ENCODE measurements at places on chromosomes 6 and 20.

DNA sequence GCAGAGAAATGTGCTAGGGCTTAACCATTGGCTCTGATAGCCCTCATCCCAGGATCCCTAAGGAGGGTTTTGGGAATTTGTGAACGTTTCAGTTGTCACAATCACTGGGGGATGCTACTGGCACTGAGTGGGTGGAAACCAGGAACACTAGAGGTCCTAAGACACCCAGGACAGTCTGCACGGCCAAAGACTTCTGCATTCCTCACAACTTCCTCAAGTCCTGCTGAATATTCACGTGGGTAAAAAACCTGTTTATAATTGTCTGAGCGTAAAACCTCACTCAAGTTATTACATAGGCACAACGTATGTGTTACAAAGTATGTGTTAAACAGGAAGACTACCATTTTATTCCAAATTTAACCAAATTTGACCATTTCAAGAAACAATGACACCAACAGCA, 52.4 kb downstream of the GMDS start:
- DNase-seq = no peak

GRCh38 chr6:32617751-32618150, 19.5 kb upstream of the HLA-DQA1 start:
- no peak for DNase-seq

GRCh38 chr6:89984926-89985750, 90.9 kb downstream of the GJA10 start:
- no peak for DNase-seq

DNA sequence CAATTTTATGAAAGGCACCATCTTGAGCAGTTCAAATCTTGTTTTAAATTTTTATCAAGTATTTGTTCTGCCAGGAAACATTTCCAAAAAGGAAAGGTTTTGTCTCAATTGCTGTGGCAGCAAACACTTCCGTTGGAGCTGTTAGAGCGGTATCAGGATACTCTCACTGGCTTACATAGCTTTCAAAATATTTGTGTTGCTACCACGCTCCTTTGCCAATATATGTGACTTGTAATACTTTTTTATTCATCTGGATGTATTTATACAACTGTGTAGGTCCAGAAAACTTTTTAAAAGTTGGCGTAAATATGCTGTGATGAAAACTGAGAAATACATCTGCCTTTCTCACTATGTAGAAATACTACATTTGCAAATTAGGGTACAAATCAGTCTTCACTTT, 37.8 kb upstream of the NHSL1 start:
- no peak for DNase-seq

GRCh38 chr20:57250607-57251343, 15.7 kb downstream of the BMP7 start:
- no peak for DNase-seq

- no peak for DNase-seq
These were observed 5.8 kb downstream of the HMGN4 start for GRCh38 chr6:26543953-26544352.

GRCh38 chr20:38617011-38617829, 15.6 kb downstream of the ARHGAP40 start:
- DNase-seq = no peak

DNA sequence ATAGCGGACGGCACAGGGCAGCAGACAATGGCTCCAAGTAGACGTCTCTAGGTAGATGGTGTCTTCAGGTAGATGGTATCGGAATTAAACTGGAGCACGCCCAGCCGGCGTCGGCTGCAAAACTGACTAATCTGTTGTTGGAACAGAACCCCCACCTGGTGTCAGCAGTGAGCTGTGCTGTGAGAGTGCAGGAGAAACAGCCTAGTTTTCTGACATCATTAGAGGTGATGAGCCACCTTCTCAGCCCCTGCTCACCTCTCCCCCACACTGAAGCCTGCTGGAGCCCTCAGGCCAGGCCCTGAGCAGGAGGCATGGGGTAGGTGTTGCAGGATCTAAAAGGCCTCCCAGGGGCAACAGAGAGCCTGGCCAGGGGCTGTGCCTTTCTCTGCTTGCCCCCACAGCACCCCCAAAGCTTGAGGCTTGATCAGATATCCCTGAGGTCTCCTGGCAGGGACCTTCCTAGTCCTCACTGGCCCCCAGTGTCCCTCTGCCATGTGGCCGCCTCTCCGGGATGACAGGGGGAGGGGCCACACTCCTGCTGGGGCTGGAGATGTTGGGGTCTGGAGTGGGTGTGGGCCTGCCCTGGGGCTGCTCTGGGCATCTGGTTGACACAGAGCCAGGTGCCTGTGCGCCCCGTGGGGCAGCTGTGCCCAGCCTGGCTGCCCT, 6.9 kb upstream of the HELZ2 start:
- no peak for DNase-seq

- no peak for DNase-seq
These were observed 39.5 kb downstream of the C20orf203 start for GRCh38 chr20:32634041-32634805.

DNA sequence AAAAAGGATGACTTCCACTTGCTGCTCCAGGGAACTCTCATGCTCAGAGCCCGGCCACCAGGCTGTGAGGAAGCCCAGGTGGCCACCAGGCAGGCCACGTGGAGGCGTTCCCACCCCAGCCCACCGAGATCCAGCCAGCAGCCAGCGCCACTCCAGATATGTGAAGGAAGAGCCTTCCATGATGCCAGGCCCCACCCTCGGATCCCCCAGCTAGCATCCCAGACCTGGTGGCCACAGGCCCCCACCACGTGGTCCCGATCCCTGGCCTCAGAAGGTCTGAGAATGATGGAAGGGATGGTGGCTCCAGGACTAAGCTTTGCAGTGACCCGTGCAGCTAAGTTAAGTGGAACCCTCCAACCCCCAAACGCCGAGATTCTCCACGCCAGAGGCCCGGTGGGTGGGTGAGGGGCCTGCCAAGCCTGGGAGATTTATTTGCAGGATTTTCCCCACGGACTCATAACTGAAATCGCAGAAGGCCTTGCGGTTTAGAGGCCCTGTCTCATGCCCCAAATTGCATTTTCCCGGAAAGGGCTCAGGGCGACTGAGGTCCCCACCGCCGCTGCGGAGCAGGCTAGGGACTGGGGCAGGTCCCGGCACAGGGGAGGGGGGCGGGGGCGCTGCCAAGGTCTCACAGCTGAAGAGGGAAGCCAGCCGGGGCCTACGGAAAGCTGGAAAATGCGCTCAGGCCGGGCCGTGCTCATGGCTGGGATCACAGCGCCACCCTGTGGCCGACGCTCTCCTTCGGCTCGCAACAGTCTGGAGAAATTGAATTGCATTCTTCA, 31.1 kb upstream of the CST7 start:
- DNase-seq = peak; percentile 31

- no peak for DNase-seq
These were observed 88.8 kb downstream of the ADAT2 start for GRCh38 chr6:143361536-143362191.
